ENCODE measurements at places on chromosomes 13 and 19.

DNA sequence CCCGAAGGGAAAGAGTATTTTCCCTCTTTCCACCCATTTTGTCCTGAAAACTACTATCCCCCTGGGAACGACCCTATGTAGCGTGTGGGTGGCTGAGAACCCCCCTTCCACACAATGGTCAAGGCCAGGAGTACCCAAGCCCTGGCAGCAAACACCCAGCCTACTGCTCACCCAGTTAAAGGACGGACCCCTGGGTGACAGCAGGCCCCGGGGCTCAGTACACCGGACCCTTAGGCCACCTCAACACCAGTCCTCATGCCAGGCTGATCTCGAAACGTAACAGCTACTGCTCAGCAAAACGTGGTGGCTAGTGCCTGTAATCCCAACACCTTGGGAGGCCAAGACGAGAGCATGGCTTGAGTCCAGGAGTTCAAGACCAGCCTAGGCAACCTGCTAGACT lies 1.4 kb downstream of the ANKRD27 start:
- DNase-seq, result no peak

DNA sequence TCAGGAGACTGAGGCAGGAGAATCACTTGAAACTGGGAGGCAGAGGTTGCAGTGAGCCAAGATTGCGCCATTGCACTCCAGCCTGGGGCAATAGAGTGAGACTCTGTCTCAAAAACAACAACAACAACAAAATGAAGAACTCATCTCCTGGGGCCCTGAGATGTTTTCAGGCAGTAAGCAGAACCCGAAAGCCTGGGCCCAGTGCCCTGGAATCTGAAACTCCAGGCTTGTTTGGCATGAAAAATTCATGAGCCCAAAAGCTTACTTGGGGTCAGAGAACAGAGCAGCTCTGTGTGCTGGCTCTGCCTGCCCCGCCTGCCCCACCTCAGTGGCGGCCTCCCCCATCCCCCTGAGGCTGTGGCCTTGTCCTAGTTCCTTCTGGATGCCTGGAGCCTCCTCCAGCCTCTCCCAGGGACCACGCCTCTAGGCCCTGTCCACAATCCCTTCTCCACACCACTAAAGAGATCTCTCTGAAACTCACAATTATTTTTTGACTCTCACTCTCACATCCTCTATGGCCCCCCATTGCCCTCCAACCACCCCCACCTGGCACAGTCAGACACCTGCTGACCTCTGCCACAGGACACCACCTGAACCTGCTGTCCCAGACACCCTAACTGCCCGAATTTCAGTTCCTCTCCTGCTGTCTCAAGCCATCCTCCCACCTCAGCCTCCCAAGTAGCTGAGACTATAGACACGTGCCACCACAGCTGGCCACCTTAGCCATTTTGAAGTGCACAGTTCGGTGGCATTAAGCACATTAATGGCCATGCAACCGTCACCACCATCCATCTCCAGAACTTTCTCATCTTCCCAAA lies 6.9 kb upstream of the AP1M2 start:
- no peak for DNase-seq

- DNase-seq, result no peak
Observed at GRCh38 chr13:19171563-19171962, 10.1 kb downstream of the TUBA3C start.

DNA sequence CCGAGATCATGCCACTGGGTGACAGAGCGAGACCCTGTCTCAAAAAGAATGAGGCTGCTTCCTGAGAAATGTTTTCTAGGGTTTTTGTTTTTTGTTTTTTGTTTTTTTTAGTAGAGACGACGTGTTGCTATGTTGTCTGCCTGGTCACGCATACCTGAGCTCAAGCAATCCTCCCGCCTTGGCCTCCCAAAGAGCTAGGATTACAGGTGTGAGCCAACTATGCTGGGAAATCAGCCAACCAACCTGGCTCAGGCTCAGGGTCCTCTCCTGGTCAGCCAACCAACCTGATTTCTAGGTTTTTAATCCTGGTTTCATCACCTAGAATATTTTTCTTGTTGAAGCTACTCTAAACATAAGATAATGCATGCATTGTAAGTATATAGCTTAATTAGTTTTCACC lies 7.8 kb downstream of the DHX34 start:
- no peak for DNase-seq

- DNase-seq, result no peak
Observed at GRCh38 chr13:114144606-114145244, 12.3 kb upstream of the RASA3 start.
